ENCODE measurements at places on chromosomes 7 and 10.

DNA sequence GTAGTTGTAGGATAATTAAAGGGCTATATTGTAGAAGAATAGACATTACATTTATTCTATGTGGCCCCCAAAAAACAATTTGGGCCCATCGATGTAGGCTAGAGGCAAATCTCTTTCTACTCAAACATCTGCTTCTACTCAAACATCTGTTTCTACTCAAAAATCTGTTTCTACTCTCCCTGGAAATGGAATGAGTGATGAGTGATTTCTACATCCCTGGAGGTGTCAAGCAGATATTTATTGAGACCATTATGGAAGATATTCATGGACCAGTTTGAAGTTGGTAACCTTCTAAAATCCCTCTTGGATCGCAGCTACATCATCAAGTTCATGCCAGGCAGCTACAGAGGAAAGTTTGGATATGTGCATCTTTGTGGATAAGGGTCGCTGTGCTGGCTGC lies 5.1 kb upstream of the PLPP4 start:
- DNase-seq: no peak

GRCh38 chr10:48744587-48744986 lies 59.9 kb downstream of the WDFY4 start:
- no peak for DNase-seq

DNA sequence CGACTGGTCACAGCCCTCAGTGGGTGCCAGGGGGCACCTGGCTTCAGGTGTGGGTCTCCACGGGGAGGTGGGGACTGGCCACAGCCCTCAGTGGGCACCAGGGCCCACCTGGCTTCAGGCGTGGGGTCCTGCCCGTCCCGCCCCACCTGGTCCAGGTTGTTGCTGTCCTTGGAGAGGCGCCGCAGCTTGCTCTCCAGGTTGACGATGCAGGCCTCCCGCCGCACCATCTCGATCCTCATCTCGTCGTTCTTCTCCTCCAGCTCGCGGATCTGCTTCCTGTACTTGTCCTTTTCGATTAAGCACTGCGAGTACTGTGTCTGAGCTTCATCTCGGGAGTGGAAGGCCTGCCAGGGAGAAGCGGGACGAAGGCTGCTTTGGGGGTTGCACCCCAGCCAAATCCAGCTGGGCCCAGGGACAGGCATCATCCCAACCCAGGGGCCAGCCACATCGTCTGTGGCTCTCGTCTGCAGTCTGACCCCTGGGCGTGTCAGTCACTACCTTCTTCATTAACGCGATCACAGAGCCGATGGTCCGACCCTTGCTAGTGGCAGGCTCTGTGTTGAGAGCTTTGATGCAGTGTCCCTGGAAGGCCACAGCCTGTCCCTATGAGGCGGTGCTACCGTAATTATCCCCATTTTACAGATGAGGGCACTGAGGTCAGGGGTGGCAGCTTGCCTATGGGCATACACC lies 92.9 kb upstream of the GNA12 start:
- DNase-seq: no peak

DNA sequence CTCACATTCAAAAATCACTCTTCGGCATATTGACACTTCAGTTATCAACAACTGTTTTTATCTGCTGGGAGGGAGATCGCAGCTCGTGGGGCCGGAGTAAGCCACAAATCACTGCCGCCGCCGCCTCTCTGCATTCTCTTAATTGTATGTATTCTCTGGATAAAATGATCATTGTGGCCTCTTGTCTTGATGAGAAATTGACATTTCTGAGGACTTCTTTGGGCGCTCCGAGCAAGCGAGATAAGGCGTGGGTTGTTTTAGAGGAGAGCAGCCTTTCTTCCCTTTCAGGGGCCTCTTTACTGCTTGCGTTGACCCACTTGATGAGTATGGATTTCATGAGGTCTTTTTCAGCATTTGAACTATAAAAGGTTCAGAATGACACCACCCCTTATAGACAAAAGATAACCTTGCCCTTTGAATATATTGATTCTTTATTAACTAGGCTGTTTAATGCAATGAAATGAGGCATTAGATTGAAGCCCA lies 130.6 kb downstream of the EBF3 start:
- no peak for DNase-seq

DNA sequence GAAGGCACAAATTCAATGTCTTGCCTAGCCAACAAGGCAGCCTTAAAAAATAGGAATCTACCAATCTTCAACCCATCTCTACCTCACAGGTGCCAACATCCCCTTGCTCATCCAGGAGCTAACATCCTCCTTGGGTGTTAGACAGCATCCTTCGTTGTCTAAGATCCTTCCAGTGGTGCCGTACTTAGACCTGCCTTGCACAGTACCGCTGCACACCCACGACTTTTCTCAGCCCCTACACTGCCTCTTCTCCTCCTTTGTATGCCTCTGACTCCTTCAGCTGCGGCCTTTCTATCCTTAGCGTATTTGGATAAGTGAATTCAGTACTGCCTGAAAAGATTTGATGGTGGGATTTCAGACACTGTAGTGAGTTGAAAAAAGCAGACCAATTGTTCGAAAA lies 15.9 kb upstream of the PRTFDC1 start:
- no peak for DNase-seq

DNA sequence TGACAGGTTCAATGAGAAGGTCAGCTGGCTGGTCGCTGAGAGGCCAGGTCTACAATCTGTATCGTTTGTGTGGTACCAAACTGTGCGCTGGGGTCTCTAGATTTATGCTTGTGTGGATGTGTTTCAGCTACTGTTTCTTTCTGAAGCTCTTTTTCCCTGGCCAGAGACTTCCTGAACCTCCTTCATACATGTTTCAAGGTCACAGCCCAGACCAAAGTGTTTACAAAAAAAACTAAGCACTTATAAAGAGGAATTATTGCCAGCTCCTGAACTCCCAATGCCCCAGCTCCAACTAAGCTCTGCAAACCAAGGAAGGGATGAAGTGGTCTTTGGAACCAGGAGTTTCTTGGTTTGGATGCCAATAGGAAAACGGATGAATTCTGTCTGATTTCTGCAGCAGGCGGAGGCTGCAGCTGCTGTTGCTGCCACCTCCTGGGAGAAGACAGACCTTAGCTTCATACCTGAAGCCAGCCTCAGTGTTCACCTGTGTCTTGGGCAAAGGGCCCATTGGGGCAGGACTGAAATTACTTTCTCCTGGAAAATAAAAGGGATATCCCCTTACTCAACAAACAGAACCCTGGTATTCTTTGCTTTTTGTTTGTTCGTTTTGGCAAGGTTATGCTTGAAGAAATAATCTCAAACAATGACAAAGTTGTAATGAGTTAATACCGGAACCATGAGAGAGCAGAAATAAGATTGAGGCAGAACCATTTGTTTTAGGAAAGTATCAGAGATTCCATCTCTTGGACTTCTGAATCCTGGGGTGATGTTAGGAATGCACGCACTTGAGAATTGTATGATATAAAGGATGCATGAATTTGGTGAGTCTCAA lies 24.6 kb upstream of the MKLN1 start:
- DNase-seq: peak; percentile 22

- DNase-seq: no peak
These were observed 157.7 kb upstream of the NAMPT start for GRCh38 chr7:106442476-106442875.

DNA sequence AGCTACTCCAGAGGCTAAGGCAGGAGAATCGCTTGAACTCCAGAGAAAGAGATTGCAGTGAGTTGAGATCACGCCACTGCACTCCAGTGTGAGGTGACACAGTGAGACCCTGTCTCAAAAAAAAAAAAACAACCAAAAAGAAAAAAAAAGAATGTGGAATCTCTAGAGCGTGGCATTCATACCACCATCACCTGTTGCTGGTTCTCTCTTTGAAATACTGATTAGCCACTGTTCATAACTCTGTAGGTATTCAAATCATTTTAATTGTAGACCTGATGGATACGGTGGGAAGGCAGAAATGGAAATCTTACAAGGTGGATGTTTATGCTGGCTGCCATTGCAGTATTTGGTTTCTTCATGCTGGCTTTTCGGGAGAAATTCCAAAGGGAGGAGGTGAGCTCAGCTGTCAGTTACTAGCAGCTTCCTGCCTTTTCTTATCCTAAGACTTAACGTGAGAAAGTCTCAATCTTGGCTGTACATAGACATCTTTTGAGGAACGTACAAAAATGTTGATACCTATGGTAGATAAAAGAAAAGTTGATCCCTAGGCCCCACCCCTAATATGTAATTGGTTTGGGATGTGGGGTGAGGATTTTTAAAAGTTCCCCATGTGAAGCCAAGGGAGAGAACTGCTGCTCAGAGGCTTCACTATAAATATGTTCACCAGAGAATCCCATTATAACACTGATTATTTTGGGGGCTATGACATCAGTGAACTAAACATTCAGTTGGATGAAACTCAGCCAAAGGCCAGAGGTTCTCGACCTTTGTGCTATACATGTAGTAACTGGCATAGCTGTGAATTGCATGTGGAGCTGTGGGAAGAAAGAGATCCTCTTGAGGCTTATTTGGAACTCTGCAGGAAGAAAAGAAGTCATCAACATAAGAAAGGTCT lies 26.9 kb upstream of the MKLN1 start:
- DNase-seq: no peak

DNA sequence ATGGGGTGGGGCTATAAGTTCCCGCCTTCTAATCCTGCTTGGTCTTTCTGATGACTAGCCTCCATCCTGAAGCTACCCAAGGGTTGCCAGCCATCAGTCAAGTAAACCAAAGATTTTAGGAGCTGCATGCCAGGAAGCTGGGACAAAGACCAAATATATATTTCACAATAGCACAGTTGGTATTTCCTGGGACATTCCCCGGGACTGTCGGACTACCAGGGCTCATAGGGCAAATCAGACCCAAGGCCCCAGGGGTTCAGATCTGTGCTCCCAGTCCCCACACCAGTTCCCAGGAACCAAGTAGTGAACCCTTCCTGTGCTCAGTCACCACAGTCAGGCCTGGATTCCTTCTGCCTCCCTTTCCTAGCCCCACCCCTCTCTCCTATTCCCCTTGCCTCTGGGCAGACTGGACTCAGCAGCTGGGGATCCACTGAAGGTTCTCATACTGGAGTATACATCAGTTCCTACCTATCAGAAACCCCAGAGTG lies 5.7 kb upstream of the CXCL12 start:
- no peak for DNase-seq

- no peak for DNase-seq
These were observed 50.3 kb downstream of the FAM53B start for GRCh38 chr10:124693801-124694416.

DNA sequence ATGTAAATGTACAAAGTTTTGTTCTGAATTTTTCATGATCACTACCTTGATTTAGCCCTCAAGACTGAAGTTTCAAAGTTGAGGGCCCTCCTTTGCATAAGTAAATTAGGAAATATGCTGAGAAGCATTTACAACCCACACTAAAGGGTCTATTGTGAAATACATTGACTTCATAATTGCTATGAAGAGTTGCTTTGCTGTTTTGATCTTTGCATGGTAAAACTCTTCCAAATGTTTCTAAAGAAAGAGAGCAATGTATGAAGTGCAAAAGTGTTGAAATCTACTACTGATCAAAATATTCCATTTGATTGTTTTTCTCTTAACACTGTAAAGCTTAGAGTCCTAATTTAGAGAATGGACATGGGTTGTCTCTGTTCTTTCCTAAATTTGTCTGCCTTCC lies 77.2 kb downstream of the C7orf25 start:
- DNase-seq: no peak

DNA sequence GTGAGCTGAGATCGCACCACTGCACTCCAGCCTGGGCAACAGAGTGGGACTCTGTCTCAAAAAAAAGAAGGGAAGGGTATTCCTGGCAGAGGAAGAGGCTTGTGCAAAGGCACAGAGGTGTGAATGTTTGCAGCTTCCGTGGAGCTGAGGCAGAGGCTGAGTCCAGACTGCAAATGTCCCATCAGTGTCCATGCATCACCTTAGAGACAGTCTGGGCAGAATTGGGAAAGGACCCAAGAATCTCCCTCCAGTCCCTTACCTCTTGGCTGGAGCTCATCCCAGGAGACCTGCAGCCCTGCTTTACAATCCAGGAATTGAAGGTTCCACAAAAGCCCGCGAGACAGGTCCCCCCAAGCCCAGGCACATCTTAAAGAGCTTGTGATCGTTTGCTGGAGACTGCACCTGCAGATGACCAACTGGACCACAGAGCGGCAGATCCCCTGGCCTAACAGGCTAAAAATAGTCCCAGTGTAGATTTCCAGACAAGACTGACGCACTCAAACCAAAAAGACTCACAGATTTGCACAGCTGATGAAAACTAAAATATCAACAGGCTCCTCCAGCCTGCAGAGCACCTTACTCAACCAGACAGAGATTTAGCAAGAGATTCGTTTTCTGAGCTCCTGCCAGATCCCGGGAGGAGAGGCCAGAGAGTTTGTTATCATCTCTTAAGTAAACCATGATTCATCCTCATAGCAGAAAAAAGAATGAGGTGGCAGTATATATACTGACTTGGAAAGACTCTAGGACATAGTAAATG lies 22.9 kb upstream of the NANOS1 start:
- no peak for DNase-seq

- no peak for DNase-seq
These were observed 102.1 kb upstream of the PDGFA start for GRCh38 chr7:621572-622285.

- no peak for DNase-seq
These were observed 85.8 kb downstream of the GRK5 start for GRCh38 chr10:119292968-119293760.

GRCh38 chr10:129030996-129031843 lies 435.8 kb upstream of the MGMT start:
- peak; percentile 34 for DNase-seq

DNA sequence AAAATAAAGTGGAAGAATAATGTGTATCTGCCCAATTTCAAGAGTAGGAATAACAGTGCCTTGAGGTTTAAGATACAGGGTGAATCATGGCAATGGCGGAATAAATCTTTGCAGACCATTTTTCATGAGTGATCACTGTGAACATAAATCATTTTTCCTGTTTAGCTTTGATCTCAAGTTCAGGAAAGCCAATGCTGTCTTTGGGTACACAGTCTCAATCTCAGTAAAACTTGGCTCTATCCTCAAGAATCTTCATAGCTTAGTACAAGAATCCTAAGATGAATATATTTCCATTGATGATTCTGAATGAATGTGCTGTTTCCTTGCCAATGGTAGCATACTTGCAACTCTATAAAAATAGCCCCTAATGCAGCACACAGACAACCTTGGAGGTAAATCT lies 6.8 kb downstream of the NAMPT start:
- no peak for DNase-seq

GRCh38 chr7:51430480-51431086 lies 114.0 kb upstream of the COBL start:
- peak; percentile 30 for DNase-seq

- DNase-seq: no peak
These were observed 58.5 kb downstream of the FGFR2 start for GRCh38 chr10:121539786-121540185.

GRCh38 chr7:41972270-41972669 lies 264.7 kb downstream of the GLI3 start:
- DNase-seq: no peak

GRCh38 chr10:7193369-7193768 lies 217.5 kb downstream of the SFMBT2 start:
- DNase-seq: peak; percentile 50

DNA sequence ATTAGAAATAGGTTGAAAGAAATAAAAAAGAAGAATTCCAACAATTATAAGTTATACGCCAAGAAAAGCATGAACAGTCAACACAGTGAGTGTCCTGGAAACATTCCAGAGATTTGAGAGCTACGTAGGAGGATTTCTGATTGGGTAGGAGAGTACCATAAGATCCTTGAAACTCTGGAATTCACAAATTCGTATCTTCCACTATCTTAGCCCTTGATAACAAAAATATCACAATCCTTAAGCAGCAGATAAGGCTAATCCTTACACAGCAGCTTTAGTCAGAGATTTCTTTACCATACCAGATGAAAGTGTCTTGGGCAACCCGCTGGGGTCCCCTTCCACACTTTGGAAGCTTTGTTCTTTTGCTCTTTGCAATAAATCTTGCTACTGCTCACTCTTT lies 8.2 kb downstream of the TPK1 start:
- no peak for DNase-seq

All from stimulated activated CD4-positive, alpha-beta T cell treated with anti-CD3 and anti-CD28 coated beads, Interleukin-4, amount 100 ng/mL, for 24 hours (primary cell).